Hematopoietic multipotent progenitor cell treated with erythropoietin and hydrocortisone succinate and interleukin-3 and kit ligand, for 8 days (in vitro differentiated cells): ENCODE measurements at places on chromosomes 6 and 20.

DNA sequence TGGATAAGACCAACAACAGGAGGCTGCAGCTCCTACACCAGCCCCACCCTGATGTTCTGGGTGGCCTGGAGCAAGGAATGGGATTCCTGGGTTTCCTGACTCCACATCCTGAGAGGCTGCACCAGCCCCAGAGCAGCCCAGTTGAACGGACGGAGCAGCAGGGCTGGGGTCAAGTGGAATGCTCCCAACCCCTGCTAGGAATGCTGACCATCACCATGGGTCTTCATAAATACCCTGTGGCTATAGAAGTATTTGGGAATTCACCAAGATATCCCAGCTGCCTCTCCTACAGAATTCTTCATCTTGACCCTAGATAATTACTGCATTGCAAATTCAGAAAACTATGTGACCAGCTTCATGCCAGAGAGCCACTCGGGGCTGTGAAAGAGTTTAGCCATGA is 180.3 kb downstream of the THBS2 start:
- no peak for DNase-seq

GRCh38 chr6:73400656-73401055 is 6.0 kb downstream of the DDX43 start:
- DNase-seq: no peak

DNA sequence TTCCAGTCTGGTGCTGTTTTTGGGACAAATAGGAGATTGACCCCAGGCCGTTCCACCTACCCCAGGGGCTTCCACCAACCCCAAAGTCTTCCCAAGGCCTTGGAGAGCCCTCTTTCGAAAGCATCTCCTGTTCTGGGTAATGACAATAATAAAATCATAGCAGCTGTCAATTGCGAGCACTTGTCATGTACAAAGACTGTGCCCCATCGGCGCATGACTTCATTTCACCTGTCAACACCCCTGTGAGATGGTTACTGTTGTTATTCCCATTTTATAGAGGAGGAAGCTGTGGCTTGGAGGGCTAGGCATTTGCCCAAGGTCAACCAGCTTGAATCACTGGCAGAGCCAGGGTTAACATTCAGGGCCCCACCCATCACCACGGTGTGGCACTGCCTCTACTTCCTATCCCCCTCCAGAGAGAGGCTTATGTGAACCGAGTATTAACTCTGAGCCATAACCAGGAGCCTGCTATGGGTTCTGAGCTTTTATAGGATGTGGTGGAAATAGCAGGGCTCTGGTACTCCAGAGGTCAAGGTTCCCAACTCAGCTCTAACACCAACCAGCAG is 51.2 kb downstream of the HNF4A start:
- no peak for DNase-seq

DNA sequence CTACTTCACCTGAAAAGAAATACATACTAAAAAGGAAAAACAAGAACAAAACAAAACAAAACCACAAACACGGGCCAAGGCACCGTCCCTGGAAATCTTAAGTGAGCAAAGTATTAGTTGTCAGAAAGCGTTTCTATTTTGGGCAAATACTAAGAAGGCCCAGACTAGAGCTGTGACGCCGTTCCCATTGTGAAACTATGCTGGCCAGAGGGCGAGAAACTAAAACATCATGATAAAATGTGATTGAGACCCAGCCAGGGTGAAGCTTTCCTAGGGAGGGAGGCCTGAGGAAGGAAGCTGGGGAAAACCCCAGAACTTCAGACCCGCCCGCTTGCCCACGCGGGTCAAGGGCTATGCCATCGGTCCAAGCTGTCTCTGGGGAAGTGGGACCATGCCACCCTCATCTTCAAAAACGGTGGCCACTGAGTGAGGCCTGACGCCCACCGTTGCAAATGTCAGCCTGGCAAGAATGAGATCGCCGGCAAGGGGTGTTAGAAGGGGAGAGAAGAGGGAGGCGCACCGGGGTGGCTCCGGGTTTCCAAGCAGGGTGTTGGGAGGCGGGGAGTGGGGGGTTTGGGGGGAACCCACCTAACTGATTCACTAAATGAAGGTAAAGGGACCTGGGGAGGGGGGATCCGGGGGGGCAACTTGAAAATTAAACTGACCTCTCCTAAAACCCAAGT is 1950.9 kb upstream of the DEFB115 start:
- no peak for DNase-seq

DNA sequence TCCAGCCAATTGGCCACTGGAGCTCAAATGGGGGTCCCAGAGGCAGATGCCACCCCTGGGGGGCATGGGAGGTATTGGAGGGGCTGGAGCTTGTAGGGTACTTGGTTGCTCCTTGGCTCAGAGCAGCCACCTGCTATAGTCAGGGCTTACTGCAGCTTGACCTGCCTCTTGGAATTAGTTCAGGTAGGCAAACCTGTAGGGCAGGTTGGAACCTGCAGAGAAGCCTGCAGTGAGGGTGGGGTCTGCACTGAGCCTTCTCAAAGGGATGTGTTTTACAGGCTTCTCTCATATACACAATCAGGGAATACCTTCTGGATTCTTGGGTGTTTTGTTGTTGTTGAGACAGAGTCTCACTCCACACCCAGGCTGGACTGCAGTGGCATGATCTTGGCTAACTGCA is 94.2 kb upstream of the MYL9 start:
- DNase-seq: no peak

- peak; percentile 73 for DNase-seq
These were observed 606 bp upstream of the ULBP1 start for GRCh38 chr6:149963212-149963461.

GRCh38 chr6:22590423-22590822 is 21.1 kb downstream of the HDGFL1 start:
- no peak for DNase-seq

- no peak for DNase-seq
These were observed 363.3 kb downstream of the SMOC2 start for GRCh38 chr6:168804331-168804730.

- no peak for DNase-seq
These were observed 46.6 kb upstream of the PTPRK start for GRCh38 chr6:128567029-128567428.

DNA sequence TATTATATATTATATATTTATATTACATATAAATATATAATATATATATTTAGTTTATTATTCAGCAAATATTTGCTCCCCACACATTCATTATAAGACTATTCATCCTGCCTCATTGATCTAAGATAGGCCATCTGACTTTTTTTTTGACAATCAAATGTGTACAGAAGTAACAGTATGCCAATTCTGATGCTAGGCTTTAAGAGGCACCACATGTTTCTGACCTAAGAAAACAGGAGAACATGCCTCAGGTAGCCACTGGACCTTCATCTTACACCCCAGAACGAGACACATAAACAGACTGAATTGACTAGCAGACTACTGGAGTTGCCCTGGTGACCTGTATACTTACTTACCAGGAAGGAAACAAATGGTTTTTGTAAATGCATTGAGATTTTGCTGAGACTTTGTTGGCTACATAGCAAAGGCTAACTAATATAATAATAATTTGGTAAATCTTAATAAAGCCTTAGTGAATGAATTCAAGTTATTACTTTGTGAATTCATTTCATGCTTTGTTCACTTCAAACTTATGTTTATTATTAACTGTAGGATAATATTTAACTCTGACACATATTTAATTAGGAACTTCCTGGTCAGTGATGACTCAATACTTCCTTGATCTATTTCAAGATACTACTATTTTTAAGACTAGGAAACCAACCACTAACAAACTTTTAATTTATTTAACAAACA is 13.4 kb upstream of the MYO6 start:
- no peak for DNase-seq

DNA sequence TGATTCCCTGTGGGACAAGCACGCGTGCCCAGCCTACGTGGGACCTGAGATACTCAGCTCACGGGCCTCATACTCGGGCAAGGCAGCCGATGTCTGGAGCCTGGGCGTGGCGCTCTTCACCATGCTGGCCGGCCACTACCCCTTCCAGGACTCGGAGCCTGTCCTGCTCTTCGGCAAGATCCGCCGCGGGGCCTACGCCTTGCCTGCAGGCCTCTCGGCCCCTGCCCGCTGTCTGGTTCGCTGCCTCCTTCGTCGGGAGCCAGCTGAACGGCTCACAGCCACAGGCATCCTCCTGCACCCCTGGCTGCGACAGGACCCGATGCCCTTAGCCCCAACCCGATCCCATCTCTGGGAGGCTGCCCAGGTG is 11.9 kb upstream of the RBCK1 start:
- no peak for DNase-seq

- no peak for DNase-seq
These were observed 112.2 kb downstream of the INSM1 start for GRCh38 chr20:20480126-20480525.

DNA sequence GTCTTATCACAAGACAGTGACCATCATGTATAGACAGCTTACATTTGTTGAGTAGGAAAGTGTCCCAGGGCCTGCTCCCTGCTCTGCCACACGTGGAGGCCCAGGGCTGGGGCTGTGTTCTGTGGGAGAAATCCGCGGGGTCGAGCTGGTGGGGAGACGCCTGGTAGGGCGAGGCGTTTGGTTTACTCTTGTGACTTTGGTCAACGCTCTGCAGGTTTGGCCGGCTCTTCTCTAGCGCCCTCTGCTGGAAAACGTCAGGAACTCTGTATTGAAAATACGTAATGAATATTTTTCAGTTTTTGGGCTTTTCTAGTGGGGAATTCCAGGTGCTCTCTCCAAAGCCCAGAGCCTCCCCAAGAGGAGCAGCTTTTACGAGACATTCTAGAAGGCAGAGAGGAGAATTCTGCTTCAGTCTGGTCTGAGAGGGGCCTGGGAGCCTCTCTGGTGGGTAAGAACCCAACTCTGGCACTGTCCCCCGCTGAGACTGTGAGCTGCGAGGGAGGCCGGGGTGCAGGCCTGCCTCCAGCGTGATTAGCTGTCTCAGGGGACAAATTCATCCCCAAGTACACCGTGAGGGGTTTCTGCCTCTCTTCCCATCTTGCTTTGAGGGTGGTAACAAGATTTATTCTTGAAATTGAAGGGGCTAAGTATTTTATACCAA is 112.6 kb upstream of the RALGAPA2 start:
- peak; percentile 71 for DNase-seq

- DNase-seq: no peak
These were observed 82.0 kb upstream of the PAK5 start for GRCh38 chr20:9920866-9921265.

- no peak for DNase-seq
These were observed 13.5 kb downstream of the BEND3 start for GRCh38 chr6:107101686-107102413.

DNA sequence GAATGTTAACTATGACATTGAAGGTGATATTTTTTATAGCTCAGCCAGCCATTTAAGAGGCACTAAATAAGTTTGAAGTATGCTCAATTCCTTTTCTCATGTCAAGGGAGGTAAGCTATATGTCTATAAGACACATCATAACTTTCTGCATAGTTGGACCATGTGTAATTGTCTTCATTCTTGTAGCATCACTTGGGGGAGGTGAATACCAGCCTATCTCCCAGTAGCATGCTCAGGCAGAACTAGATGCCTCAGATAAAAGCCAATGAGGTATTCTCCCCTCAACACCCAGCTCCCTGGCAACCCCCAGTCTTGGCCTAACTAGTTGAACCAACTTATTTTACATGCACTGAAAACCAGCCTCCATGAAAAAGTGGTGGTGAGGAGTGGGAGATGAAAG is 158.3 kb upstream of the JAG1 start:
- no peak for DNase-seq

- DNase-seq: no peak
These were observed 35.6 kb upstream of the GATA5 start for GRCh38 chr20:62511300-62511914.

GRCh38 chr6:4672772-4673171 is 103.4 kb upstream of the CDYL start:
- no peak for DNase-seq

DNA sequence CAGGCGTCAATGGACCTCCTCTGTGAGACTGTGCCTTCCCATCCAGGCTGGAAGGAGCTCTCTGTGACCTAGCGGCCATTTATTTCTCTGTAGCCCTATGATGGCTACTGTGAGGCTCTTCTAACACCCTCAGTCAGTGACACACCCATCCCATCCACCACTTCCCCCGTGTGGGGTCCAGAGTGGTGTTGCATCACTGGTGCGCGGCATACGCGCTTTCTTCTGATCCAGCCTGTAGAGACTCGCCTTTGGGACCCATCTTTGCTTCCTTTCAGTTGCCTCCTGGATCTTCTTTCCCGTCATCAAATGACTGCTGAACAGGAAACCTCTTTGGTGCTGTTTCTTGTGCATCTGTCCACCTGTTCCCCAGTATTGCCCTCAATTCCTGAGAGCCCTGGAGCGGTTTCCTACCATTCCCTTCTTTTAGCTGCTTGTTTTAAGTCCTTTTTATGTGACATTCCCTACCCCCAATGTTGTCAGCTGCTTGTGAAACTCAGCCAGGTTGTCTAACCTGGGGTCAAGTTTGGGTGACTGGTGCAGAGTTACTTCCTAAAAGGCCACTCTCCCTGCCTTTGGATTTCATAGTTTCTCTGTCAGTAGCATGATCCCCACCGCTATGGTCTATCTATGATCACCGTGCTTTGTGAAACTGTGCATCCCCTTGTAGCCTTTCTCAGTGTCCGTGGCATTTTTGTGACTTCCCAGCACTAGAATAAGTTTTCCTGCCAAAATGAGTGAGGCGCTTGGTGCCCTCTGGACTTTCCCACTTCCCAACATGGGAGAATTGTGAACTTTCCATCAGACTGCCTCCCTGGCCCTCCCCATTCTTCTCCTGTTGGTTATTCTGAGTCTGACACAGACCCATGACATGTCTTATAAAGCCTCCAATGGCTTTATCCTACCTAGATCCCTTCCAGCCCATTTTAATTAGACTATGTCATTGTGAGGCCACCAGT is 5.7 kb downstream of the PRR3 start:
- DNase-seq: no peak

- DNase-seq: no peak
These were observed 780.1 kb downstream of the TFAP2A start for GRCh38 chr6:9634776-9635175.

GRCh38 chr6:21327326-21328112 is 266.0 kb upstream of the SOX4 start:
- no peak for DNase-seq

- DNase-seq: no peak
These were observed 109.9 kb downstream of the CD2AP start for GRCh38 chr6:47587493-47587892.

GRCh38 chr6:47096211-47096895 is 54.2 kb upstream of the ADGRF1 start:
- no peak for DNase-seq

GRCh38 chr6:17193106-17193775 is 87.9 kb upstream of the RBM24 start:
- DNase-seq: peak; percentile 64

- DNase-seq: peak; percentile 39
These were observed 314.0 kb upstream of the RSPO3 start for GRCh38 chr6:126804332-126805064.

DNA sequence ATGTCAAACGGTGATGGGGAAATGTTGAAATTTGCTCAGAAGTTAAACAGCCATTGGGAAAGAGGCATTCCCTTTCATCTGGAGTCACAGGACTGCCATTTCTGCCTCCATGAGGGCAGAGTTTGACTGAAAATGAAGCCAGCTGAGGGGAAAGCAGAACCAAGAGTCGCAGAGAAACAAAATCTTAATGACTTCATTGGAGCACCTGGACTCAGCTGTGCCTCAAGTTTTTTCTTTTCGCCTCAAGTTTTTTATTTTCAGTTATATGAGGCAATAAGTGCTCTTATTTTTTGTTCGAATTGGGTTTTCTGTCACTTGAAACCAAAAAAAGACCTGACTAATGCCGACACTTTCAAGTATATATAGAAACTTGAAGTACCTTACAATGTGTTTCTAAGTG is 161.3 kb downstream of the PKHD1 start:
- DNase-seq: no peak

GRCh38 chr20:55677011-55677410 is 328.3 kb downstream of the CBLN4 start:
- no peak for DNase-seq

- DNase-seq: no peak
These were observed 355.0 kb downstream of the CDH26 start for GRCh38 chr20:60313191-60313590.
